Fibroblast of skin of right biceps (primary cell): ENCODE measurements at places on chromosomes 3 and 15.

GRCh38 chr15:90054618-90055097, 47.6 kb downstream of the IDH2 start:
- no peak for DNase-seq

GRCh38 chr15:48423342-48423741, 92.1 kb downstream of the DUT start:
- DNase-seq: no peak

GRCh38 chr3:31968927-31969418, 12.1 kb downstream of the OSBPL10 start:
- DNase-seq: peak; percentile 97

DNA sequence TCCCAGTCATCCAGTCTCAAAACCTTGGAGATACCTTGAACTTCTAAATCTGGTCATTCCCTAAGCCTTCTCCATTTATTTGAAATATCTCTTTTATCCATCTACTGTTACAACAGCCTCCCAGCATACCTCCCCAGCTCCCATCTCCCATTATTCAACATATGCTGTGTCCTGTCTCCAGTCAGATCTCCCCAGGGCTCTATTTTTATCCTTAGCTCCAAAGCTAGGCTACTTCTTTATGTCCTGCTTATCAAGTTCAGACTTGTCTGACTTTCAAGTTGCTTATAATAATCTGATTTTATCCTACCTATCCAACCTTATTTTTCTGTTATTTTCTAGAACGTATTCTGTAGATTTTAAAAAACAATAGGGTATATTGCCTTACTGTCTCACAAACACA, 44.2 kb downstream of the IQGAP1 start:
- no peak for DNase-seq

DNA sequence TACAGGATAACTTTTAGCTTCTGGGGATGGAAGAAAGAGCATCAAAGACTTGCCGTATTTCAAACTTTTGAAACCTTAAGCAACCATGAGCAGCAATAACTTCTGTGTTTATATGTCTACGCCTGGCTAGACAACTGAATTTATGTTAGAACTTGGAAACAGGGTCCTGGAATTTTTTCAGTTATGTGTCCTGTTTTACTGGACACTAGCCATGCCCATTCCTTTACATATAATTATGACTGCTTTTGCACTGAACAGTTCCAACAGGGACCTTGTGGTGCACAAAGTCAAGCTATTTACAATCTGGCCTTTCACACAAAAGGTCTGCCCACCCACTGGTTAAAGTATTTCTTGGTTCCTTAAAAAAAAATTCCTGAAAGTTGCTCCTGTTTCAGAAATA, 37.1 kb downstream of the TJP1 start:
- DNase-seq: no peak

DNA sequence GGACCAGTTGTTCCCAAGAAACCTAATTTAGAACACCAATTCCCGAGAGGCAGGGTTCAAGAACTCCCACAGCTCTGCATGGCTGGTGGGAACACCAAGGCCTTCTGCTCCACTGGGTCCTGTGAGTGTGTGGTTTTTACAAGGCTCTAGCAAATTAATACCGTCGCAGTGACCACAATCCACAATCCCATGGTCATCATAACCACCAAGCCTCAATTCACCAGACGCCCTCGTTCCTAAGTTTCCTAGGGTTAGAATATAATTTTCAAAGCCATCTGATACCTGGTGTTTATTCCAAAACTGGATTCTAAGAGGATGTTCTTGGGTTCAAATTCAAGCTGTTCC, 114.9 kb upstream of the RPL32 start:
- DNase-seq: no peak

- DNase-seq: peak; percentile 70
These were observed 110.2 kb downstream of the NR1I2 start for GRCh38 chr3:119891944-119892721.

DNA sequence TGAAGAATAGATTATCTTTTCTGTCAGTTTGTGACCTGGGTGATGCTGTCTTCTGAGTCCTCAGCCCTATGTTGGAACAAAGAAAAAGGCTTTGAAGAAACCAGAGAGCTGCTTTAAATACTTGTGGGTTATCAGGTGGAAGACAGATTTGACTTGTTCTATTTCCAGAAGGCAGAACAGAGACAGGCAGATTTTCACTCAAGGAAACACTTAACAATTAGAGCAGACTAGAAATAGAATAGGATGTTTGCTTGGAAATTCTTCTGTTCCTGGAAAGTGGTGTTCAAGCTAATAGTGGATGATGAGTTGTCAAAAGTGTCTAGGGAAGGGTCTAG, 219.4 kb downstream of the UBE2E2 start:
- no peak for DNase-seq

DNA sequence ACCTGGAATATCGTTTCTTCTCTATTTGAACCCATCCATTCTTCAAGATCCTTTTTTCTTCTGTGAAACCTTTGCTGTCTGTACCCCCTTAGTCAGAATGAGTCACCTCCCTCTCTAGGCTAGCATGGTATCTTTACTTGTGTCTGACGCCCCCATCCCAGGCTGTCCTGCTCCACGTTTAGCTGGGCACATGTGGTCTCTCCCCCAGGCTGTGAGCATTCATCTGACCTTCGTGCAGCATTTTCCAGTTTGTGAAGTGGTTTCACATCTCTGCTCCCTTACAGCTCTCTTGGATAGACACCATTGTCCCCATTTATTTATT, 14.3 kb upstream of the TLE3 start:
- DNase-seq: peak; percentile 55

- DNase-seq: no peak
These were observed 350.4 kb upstream of the SEMA6D start for GRCh38 chr15:47366884-47367283.

- peak; percentile 46 for DNase-seq
These were observed 237.1 kb downstream of the RYR3 start for GRCh38 chr15:33547876-33548275.

DNA sequence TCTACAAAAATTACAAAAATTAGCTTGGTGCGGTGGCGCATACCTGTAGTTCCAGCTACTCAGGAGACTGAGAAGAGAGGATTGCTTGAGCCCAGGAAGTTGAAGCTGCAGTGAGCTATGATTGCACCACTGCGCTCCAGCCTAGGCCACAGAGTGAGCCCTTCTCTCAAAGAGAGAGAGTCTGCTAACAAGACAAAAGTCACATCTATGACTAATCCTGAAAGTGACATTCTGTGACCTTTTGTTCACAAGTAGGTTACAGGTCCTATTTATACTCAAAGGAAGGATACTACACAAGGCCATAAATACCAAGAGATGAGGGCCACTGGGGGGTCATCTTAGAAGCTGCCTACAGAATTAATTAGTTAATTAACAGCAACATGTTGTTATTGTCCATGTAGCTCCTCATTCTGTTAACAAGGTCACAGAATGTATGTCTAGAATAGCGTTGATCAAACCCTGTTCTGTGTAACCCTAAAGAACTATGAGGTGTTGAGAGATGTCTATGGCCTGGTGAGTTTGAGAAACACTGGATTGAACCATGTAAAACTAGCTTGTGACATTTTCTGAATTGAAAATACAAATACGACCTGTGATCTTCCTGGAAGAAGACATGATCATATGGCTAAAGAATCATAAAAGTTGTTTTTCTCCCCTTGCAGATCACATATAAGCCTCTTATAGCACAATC, 97.0 kb downstream of the SAMMSON start:
- no peak for DNase-seq

DNA sequence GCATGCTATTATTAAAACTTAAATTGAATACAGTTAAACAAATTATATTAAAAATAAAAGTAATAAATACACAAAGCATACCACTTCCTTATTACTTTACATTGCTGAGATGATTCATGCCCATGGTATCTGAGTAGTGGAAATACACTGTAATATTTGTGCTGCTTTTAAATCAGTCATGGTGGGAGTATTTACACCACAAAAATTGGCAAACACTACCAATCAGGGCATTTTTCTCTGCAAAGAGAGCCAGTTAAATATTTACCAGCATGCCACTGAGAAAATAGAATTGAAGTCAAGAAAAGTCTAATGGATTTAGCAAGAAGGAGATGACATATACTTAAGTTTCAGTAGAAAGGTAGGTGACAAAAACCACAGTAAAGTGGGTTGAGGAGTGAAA, 19.6 kb downstream of the PPARG start:
- DNase-seq: peak; percentile 96

- DNase-seq: no peak
These were observed 117.7 kb upstream of the TP63 start for GRCh38 chr3:189513281-189514117.

GRCh38 chr3:7421065-7421464, 560.1 kb downstream of the GRM7 start:
- peak; percentile 1 for DNase-seq

- DNase-seq: peak; percentile 47
These were observed 27.8 kb upstream of the FRMD4B start for GRCh38 chr3:69413551-69414207.

DNA sequence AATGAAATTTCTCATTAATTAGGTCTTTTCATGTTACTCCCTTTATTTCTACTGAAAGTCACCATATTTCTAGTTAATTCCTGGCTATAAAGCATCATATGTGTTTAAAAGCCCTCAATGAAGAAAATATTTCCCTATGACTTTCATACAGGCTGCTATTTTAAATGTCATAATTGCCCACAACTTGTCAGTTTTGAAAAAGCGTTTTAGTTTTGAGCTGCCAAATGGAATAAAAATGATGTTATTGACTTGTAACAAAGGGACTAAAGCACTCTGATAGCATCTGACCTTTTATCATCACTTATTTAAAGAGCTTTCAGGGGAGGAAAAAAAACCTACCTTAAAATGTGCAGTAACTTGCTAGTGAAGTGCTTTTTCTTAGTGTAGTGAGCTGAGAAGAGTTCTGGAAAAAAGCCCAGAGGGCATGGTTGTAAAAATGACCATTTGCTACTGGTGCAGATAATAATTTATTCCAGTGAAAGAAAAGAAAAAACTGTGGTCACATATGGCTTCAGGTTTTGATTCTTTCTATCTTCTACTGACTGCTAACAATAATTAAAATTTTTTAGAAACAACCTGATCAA, 877.2 kb downstream of the CADM2 start:
- no peak for DNase-seq

GRCh38 chr3:16090024-16090423, 84.5 kb upstream of the GALNT15 start:
- DNase-seq: peak; percentile 100

DNA sequence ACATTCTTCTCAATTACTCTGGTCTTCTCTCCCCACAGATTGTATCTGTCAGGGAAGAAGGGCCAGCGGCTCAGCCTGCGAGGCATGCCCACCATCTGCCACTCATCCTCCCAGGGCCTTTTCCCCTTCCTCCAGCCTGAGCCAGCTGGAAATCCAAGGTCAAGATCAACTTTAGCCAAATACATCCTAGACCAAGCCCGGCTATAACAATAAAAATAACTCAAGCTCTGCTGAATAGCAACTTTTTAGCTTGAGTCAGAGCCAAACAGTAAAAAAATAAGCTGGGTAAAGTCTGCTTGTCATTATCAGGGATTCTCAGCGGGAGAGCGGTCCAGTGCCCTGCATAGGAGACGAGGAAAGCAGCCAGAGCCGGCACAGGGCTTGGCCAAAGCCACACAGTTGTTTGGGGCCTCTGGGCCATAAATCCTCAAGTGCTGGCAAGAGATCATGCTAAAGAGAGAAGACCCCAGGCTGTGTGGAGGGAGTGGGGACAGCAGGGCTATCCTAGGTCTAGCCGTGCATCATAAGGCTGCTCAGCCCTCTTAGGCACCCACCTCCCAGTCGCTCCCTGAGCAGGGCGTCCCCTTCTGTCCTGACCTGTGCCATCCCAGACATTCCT, 76.2 kb upstream of the HERC1 start:
- peak; percentile 74 for DNase-seq

DNA sequence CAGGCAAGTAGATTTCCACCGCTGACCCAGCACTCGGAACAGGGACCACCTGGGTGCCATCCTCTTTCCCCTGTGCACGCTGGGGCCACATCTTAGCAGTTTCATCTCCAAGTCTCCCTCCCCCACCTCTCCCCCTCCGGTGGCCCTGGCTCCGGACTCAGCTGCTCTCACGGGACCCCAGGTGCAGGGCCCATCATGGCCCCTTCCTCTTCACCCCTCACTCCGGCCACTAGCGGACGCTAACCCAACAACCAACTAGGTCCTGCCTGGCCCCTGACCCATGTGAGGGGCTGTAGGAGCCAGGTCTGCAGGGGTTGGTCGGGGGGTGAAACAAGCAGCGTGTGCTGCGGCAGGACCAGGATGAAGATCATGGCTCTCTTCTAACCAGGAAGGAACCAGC, 31.3 kb upstream of the IQSEC1 start:
- no peak for DNase-seq

DNA sequence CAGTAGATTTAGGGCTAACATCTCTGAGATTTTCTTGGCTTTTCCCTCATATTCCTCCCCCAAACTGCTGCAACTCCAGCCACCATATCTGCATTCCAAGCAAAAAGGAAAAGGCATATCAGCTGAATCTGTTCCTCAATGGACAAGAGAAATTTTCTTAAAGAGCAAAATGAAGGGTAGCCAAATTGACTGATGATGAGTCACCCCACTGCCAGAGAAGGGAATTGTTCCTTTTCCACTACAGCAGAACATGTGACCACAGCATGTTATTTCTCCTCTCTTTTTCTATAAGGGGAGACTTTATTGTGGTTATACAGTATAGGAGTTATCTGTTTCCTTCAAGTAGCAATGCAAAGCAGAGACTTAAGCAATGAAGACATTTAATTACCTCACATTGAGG, 172.5 kb downstream of the MTHFS start:
- peak; percentile 85 for DNase-seq

DNA sequence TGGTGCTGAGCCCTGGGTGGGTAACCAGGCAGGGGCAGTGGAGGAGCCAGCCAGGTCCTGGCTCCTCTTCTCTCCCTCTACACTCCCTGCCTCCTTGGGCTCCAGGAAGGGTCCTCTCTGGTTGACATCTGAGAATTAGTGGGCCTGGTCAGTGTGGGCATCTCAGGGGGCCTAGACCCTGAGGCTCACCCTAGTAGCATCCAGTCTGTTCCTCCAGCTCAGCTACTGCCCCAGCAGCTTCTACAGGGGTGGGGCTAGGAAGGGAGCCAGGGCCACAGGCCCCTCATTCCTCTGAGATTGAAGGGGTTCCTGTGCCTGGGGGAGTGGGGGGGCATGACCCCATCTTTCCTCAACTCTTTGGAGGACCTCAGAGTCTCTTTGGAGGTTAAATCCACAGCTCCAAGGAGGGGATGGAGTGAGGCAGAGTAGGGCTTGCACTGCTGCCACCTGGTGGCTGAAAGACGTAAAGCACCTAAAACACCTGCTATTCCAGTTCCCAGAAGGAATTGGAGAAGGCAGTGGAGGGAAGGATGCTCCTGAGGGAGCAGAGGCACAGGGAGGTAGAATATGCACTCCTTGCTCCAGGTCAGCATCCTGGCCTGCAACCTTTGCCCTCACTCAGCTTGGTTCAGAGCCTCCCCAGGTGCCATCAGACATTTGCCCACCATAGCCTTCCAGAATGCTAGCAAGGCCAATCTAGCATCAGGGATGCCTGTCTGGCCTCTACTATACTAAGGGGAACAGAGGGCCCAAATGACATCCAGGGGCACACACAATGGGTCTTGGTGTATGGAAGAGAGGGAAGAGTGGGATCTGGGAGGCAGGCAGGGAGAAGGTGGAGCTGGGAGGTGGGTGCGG, 25.1 kb downstream of the C3orf18 start:
- peak; percentile 46 for DNase-seq
